ENCODE measurements at places on chromosomes 5 and 9.

DNA sequence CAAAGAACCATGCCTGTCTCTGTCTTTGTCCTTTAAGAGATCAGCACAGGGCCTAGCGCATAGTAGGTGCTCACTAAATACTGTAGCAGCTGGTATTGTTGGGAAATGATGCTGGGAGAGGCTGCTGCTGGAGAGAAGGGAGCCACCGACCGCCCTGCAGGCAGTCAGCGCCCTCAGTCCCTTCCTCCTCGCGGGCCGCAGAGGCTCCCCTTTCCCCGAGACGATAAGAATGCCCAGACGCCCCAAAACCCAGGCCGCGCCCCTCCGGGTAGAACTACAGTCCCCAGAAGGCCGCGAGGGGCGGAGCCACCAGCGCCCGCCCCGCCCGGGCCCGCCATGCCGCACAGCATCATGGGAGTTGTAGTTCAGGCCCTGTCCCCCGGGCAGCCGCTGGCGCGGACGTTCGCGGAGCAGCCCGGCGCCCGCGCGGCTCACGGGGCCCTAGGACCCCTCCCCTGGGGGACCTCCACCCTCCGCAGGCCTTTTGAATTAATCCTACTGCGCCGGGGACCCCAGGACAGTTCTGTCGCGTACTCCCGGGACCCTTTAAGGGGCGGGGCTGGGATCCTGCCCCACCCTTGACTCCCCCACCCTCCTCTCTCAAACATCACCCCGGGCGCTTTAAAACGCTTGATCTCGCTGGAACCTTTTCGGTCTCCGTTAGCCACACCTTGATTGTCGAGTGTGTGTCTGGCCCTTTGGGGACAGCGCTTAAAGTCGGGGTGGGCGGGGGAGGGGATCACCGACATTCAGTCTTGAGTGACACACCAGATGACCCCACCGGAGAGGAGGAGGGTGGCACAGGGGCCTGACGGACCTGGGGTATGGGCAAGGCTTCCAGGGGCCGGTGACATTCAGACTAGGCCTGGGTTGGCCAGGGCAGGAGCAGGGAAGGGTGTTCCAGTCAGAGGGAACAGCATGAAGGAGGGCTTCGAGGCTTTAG lies 24.8 kb upstream of the IER5L start:
- peak; percentile 92 for DNase-seq

DNA sequence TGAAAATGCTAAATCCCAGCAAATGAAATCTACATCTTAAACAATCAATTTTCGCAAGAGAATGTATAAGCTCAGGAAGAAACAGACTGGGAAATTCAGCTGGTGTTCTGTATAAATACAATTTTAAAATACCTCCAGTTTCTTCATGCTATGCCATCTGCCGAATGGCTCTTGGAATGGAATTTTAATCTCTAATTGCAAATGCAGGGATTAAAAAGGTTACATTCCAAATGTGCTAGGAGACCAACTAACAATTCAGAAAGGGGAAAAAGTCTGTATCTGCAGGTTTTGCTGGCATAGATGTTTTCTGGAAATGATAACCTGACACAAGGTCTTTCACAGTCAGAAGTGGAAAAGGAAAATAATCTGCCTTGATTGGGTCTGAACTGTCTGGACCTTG lies 379.7 kb downstream of the MAT2B start:
- DNase-seq: no peak

GRCh38 chr9:113654605-113655428 lies 191.3 kb downstream of the RGS3 start:
- no peak for DNase-seq

DNA sequence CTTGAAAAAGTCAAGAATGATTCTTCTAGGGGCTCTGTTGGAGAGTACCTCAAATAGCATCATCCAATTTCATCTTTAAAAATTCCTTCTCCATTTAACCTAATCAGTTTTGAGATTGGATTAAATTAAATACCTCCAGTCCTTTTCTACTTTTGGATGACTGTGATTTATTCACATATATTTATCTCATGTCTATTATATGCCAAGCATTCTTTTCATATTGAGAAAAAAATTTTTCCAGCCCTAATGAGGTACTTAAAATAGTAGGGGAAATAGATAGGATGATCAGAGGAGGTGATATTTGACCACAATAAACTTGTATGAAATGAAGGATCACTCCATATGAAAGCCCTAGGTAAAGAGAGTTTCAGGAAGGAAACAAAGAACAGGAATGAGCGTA lies 250.1 kb downstream of the MAT2B start:
- no peak for DNase-seq

- DNase-seq: no peak
These were observed 58.9 kb upstream of the ANKH start for GRCh38 chr5:14930486-14930885.

- no peak for DNase-seq
These were observed 109.9 kb downstream of the EDIL3 start for GRCh38 chr5:84274585-84275468.

- DNase-seq: no peak
These were observed 37.5 kb downstream of the ACTBL2 start for GRCh38 chr5:57445006-57445704.

DNA sequence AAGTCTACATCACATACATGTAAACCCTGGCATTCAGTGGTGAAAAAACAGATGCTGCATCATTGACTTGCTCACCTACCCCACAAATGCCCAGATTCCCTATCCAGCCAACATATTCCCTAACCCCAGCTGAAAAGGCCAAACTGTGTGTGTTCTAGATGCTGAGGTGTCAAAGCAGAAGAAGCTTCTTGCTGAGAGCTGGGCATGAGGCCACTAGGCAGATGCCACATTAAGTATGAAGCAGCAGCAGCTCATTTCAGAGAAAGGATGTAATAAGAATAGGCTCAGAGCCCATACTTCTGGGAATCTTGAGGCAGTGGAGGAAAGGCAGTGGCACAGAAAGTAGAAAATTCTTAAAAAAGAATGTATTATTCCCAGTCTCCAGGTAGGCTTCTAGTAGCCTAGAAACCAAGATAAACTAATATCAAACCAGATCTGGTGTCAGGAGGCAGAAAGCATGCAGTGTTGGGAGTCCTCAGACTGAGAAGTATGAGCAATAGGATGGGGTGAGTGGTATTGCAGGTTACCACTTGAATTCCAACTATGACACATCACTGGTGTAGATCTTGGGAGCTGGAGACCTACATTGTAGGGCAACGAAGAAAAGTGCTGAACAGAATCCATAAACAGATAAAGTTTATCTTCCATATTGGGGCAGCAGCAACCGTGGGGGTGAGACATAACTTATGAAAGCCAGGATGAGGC lies 71.9 kb upstream of the GRHPR start:
- DNase-seq: no peak

DNA sequence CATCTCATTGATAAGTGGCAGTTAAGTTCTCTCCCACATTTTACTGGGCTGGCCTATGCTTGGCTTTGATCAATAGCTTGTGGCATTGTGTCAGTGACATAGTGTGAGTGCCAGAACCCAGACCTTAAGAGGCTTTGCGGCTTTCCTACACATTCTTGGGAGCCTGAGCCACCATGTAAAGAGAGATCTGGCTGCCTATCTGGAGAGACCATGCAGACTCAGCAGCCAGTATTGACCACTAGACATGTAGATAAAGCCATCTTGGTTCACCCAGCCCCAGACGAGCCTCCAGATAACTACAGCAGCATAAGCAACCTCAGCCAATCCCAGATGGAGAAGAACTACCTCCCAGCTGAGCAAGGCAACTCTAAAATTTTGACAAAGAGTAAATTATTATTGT lies 28.6 kb downstream of the C9orf153 start:
- DNase-seq: no peak

DNA sequence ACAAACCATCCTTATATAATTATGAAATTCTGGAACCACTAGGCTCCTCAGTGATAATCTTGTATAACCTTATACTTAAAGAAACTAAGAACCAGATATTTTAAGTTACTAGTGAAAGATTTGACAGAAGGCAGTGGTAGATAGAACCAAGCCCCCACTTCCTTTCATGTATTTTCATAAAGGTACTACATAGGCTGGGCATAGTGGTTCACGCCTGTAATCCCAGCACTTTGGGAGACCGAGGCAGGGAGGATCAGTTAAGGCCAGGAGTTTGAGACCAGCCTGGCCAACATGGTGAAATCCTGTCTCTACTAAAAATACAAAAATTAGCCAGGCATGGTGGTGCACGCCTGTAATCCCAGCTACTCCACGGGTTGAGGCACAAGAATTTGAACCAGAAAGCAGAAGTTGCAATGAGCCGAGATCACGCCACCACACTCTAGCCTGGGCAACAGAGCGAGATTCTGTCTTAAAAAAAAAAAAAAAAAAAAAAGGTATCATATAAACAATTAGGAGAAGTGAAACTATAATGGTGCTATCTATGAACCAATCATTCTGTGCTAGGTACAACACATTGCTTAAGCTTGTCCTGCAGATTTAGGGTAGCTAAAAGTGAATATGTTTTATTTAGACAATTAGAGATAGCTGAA lies 27.9 kb upstream of the DTWD2 start:
- no peak for DNase-seq

- no peak for DNase-seq
These were observed 2.4 kb upstream of the AHRR start for GRCh38 chr5:318931-319601.

DNA sequence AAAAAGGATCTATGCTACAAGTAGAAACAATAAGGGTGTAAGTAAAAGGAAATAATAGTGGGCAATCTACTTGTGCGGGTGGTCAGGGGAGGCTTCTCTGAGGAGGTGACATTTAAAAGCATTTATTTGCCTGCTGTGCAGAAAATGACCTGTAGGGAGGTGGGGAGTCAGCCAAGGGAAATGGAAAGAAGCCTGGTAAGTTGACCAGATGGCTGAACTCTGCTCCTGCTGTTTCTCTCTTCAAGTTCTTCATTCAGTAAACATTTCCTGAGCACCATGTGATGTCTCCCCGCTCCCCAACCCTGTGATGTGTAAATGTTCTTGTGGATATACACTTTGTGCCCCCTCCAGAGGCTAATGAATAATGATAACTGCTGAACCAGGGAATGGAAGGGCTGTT lies 9.9 kb upstream of the SPIN1 start:
- DNase-seq: no peak

DNA sequence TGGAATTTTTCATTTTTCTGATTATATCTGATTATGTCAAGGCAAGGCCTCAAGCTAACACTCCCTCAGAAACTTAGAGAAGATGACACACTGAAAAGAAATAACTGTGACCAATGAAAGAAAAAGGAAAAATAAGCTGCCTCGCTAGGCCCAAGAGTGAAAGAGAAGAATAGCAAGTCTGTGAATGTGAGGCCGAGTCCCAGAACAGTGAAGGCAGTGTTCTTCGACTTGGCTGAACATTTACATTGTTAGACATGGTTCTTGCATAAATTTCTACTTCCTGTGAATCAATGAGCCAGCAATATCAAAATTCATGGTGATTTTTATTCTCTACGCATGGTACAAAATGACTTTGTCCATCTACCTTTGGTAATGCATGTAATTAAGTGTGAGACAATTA lies at the start of gene ATP10B:
ATP10B (minus strand) TSS at position 163 of the 400 bp plus-strand sequence. CDS start 164,137 bp downstream, outside the sequence.
- no peak for DNase-seq

DNA sequence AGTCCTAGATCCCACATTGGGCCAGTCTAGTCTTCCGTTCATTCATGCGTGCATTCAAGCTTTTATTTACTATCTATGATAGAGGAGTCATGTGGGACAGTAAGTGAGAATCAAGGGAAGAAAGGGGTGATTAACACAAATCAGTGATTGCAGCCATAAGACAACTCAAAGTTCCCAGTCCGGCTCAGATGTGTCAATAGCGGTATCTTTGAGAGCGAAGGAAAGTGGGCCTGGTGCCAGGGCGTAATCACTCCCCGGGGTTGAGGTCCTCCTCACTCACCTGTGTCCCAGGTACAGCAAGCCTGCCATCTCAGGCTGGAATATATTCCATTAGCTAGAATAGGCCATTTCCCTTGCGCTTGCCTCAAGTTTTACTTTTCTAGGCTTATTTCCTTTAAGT lies 196.3 kb downstream of the ATP10B start:
- DNase-seq: no peak

DNA sequence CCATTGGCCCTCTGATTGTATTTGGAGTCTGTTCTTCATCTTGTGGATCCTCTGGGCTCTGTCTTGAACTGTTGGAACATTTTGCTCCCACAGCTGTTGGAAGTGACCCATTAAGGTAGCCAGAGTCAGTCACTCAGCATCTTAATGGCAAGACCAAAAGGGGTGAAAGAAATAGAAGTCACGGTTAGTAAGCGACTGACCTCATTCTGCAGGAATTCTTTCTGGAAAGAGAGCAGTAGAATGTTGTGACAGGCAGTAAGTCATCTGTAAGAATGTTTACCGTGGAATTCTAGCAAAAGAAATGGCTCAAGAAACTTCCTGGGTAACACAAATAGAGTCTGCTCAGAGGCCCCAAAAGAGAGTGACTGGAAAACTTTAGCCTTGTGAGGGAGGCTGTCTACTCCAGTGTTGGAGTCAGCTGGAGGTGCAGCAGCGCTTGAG lies 28.6 kb upstream of the TNC start:
- no peak for DNase-seq

- DNase-seq: no peak
These were observed 60.3 kb downstream of the SLC12A2 start for GRCh38 chr5:128143911-128144310.

GRCh38 chr5:159582756-159583541 lies 252.7 kb upstream of the IL12B start:
- DNase-seq: no peak

DNA sequence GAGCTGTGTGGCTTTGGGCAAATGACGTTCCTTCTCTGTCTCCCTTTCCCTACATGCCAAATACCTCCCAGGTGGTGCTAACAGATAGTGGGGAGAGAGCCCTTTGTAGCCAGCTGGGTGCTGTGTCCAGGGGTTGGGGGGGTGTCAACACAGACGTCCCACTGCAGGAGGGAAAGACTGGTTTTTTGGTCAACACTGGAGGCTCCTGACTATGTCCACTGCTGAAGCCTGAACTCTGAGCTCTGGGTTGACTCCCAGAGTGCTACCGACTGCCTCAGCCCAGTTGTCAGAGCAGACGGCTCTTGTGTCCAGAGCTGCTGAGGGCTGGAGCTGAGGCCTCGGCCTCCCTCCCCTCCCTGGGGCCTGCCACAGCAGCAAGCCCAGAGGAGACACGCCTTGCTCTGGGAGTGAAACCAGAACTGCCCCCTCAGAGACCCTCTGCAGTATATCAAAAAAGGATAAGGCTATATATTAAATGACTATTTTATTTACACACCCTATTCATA lies 14.8 kb upstream of the SLC25A51 start:
- DNase-seq: no peak

DNA sequence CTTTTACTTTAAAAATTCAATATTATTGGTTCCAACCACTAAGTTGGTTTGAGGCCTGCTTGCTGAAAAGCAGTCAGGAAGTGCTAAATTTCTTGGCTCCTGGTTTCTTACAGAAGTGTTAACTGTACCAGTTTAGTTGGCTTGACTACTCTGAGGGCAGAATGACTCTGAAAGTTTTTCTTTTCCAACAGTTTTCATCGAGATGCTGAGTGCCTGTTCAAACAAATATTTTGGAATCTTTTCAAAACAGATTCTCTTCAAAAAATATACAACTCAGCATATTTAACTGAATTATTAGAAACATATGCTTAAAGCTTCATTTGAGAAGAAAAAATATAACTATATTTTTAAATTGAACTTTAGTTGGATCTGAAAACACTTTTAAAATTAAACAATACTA lies 37.0 kb downstream of the SLC38A9 start:
- no peak for DNase-seq
